Activated naive CD8-positive, alpha-beta T cell treated with anti-CD3 and anti-CD28 coated beads for 36 hours (primary cell): ENCODE measurements at places on chromosomes 16 and 17.

DNA sequence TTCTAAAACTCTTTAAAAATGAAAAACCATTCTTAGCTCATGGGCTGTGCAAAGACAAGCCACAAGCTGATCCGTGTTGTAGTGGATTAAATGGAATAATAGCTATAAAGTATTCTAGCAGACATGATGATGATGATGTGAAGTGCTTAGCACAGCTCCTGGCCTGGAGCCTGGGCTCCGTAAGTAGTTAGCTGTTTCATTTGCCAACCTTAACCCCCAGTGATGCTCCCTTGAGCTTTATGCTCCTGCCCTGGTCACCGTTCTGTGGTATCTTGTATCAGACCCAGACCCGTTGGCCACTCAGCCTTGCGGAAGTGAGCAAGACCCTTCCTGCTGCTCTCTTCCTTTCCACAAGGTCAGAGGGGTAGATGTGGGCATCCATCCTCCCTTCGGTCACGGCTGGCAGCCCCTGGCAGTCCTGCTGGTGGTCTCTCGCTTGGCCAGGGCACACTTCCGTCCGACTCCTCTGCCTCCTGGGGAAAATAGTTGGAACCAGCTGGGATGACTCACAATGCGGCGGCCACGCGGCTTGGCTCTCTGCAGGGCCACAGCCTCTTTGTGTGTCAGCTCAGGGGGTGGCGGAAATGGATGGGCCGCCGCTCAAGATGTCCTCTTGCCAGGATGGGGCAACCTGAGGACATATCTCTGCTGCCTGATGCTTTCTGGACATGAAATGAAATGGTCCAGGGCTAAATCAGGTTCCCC lies 79.1 kb downstream of the GPR139 start:
- DNase-seq, result no peak

GRCh38 chr17:30549864-30550511 lies 72.8 kb downstream of the GOSR1 start:
- no peak for DNase-seq

GRCh38 chr17:10271106-10271562 lies 72.7 kb upstream of the GAS7 start:
- no peak for DNase-seq

DNA sequence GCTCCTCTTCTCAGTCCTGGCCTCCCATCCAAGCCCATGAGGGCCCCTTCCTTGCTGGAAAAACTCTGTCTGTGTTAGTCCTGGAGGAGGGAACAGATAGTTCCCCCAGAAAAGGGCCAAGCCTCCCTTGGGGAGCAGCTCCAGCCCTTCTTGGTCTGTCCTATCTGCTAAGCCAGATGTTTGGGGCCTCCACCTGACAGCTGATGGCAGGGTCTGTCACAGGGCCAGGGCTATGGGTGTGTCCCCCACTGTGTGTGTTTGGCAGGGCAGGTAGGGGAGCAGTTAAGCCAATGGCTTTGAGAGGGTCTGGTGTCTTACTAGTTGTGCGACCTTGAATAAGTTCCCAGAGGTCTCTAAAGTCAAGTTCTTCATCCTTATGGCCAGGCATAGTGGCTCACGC lies 13.6 kb upstream of the SLC4A1 start:
- no peak for DNase-seq

DNA sequence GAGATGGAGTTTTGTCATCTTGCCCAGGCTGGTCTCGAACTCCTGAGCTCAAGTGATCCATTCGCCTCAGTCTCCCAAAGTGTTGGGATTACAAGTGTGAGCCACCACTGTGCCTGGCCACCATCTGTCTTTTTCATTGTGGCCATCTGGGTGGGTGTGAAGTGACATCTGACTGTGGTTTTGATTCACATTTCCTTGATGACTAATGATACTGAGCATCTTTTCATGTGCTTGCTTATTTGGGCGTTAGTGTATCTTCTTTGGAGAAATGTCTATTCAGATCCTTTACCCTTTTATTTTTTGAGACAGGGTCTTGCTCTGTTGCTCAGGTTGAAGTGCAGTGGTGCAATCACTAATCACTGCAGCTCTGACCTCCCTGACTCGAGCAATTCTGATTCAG lies 53.9 kb upstream of the ERN1 start:
- DNase-seq, result peak; percentile 23

DNA sequence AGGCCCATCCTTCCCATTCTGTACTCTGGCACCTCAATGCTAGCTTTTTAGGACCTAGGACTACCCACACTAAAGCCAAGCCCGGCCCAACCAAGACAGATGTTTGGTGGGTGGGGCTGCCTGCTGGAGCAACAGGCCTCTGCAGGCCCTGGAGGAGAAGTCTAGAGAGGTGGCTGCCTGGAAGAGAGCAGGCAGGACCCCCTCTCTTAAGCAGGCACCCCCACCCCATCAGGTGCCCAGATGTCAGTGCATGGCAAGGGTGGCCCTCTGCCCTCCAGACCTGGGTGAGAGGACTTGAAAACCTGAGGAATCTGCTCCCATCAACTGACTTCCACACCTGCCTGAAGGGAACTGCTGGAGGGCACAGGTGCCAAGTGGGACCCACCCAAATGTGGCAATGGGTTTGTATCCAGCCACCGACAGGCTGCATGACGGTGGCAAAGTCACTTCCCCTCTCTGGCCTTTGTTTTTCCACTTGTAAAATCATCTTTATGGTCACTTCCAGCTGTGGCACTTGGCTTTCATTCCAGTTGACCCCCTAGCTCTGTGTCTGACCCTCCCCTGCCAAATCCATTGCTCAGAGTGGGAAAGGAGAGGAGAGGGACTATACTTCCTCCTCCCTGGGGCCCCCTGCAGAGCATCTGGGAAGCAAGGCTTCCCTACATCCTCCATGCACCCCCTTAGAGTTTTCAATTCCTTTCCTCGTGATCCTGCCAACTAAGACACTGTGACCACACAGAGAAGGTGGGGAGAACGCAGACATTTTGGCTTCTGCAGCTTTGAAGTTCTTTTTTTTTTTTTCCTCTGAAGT lies 1.7 kb upstream of the STAT5A start:
- DNase-seq, result no peak

- no peak for DNase-seq
Measured at GRCh38 chr17:70888324-70888723, 719.0 kb downstream of the KCNJ2 start.

DNA sequence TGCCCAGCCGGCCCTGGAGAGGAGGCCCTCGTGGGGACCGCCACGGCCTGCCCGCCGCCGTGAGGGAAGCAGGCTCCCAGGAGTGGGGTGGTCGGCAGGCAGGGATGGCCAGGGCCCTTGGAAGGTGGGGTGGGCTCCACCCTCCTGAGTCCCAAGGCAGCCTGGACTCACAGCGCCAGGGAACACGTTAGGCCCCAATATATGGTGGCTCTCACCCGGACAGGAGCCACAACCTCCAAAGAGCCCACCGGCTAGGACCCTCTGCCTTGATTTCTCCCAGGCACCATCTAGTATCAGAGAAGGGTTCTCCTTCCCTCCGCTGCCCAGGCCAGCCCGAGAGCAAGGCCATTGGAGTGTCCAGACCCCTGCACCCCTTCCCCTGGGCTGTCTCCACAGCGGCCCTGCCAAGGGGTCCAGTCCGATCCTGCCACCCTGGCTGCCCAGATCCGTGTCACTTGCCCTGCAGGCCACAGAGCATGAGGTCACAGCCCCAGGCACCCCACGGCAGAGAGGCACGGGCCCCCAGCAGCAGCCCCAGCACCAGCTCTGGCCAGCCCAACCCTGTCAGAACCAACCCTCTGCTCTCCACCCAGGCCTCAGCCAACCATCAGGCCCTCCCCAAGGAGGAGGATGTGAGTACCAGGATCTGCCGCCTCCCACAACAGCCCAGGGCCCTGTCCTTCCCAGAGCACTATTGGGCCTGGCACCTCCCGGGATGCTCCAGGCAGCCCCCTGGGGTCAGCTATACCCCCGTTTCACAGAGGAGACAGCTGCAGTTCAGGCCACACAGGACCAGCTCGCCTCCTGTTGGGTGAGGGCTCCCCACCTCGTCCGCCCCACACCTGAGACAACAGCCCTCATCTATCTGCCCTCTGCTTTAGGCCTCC lies 1.1 kb upstream of the AXIN1 start:
- no peak for DNase-seq

DNA sequence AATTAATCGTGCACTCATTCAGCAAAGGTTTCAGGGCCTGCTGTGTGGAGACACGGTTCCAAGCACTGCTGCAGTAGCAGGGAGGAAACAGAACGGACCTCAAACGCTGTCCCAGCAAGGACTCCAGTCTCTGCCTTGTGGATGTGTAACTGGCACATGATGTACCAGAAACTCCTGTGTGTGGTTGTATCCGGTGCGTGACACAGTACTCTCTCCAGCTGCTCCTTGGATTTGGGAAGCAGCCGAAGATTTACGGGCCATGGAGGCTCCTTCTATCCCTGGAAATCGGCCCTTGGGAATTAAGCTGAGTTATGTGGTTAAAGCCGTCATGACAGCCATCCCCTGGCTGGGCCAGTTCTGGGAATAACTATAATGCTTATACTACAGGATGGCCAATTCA lies 8.5 kb upstream of the ANKRD11 start:
- DNase-seq, result no peak

DNA sequence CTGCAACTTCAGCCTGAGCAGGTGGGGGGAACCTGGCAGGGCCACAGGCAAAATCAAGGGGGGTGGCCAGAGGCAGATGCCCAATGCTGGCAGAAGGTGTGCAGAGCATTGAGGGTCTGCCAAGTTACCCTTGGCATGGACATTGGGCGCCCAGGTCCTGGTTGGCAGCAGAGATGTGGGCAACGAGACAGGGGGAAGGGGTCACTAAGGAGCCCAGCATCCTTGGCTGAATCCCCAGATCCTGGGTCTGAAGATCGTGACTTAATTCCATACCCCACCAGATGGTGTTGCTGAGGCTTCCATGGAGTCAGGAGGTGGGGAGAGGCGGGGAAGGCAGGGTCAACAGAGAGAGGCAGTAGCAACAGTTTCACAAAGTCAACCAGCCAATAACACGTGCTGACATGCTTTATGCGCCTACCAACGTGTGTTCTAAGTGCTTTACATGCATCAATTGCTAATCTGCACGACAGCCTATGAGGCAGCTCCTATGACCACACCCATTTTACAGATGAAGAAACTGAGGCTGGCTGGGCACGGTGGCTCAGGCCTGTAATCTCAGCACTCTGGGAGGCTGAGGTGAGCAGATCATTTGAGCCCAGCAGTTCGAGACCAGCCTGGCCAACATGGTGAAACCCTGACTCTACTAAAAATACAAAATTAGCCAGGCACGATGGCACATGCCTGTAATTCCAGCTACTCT lies 83.3 kb downstream of the GSG1L start:
- DNase-seq, result no peak

GRCh38 chr17:38870259-38871165 lies 654 bp downstream of the LASP1 start:
- DNase-seq, result peak; percentile 78

DNA sequence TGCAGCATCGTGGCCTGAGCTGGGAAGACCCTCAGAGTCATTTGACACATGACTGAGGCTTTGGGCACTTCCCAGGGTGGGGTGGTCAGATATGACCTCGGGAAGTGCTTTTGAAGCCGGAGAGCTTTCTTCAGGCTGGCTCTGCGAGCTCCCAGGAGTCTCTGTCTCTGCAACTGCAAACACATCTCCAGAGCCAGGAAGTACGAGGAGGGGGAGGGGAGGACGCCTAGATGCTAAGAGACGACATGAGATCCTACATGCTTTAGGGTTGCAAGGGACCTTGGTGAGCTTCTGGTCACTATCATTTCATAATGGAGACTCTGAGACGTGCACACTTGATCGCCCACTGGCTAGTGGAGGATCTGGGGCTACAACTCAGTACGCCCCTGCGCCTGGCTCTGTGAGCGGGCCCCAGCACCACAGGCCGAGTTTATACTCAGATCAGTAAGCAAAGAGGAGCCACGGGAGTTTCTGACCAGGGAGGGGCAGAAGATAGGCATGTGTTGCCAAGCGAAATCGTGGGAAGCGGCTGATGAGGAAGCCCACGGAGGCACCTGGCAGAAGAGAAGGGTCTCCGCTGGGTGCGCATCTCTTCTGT lies 527 bp upstream of the MGAT5B start:
- no peak for DNase-seq

GRCh38 chr17:17877529-17878358 lies 41.0 kb upstream of the SREBF1 start:
- DNase-seq, result no peak

- DNase-seq, result no peak
Measured at GRCh38 chr16:47284999-47285398, 141.3 kb upstream of the NETO2 start.

DNA sequence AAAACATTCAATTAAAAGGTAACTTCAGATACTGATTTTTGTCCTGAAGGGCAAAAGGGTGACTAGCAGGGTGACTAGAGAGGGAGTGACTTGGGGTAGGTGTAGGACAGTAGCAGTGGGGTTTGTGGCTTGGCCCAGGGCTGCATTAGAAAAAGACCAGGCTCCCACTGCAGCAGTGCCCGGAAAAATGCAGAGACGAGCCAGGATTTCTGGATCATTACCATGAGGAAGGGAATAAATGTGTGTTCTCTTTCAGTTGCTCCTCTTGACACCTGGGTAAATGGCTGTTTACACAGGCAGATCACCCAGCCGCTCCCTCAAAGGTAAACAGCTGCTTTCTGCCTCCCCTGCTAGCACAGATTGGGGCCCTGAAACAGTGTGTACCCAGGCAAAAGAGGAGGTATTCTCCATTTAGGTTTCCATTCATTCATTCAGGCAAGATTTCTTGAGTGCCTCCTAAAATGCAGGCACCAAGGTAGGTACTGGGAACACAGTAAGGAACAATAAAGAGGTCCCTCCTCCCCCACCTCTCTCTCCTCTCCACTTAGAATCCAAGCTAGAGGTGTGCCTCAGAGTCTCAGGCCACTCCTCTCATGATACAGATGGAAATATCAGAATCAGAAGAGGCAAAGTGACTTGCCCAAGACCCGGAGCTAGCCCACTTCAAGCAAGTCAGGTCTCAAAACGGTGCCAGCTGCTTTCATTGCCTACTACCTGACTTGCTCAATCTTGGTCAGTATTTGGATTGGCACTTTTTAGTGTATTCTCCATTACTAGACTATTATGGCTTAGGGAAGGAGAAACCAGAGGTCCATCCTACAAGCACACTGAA lies 15.2 kb upstream of the TOX3 start:
- DNase-seq, result no peak

DNA sequence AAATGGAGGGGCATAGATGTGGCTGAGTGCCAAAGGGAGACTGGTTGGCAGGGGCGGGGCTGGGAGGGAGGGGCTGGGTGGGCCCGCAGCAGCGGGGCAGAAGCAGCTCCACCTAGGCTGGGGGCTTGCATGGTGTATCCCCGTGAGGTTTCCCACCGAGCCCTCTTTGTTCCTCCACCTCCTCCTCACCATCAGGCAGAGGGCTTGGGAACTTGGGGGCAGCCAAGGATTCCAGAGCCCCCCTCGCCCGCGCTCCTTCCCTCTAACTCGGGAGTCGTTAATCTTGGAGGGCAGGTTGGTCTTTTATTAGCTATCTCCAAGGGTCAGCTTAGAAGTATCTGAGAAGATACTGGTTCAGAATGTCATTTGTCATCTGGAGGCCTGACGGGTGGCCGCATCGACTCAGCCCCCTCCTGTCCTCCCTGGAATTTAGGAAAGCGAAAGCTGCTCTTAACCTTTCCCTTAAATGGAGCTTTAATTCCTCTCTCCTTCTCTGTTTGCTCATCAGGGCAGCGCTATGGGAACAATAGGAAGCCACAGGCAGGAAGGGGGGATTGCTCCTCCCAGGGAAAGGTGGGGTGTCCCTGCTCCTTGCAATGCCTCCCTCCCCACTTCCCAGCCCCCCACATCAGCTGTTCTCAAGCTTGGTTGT lies 274.3 kb upstream of the XYLT1 start:
- no peak for DNase-seq
